GM06990 (cell line): ENCODE measurements at places on chromosomes 1 and 21.

DNA sequence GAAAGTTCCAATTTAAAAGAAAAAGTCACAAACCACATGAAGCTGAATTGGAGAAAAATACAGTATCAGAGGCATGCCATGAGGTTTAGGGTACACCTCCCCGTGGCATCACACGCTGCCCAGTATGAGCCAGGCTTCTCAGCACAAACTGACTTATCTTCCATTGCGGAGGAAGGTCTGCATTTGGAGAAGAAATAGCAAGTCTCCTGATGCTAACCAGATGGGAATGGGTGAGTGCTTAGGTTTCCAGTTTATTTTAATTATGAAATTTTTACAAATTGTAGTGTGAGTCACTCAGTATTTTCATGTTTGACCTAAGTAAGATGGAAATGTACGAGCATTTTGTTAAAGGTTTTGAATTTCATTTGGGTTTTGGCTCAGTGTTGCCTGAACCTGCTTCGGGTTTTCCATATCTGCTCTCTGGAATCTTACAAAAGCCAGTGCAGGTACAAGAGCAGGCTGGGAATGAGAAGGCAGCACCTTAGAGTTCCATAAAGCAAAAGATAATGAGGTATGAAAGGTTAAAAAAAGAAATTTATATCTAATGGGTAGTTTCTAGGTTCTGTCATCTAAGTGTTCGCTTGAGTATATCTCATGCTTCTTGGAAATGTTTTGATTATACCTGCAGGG, 213.9 kb downstream of the PATJ start:
- no peak for DNase-seq

GRCh38 chr1:214422137-214422671, 129.2 kb downstream of the PTPN14 start:
- DNase-seq = no peak

- DNase-seq = no peak
These were observed 173.3 kb downstream of the RWDD3 start for GRCh38 chr1:95407131-95407885.

DNA sequence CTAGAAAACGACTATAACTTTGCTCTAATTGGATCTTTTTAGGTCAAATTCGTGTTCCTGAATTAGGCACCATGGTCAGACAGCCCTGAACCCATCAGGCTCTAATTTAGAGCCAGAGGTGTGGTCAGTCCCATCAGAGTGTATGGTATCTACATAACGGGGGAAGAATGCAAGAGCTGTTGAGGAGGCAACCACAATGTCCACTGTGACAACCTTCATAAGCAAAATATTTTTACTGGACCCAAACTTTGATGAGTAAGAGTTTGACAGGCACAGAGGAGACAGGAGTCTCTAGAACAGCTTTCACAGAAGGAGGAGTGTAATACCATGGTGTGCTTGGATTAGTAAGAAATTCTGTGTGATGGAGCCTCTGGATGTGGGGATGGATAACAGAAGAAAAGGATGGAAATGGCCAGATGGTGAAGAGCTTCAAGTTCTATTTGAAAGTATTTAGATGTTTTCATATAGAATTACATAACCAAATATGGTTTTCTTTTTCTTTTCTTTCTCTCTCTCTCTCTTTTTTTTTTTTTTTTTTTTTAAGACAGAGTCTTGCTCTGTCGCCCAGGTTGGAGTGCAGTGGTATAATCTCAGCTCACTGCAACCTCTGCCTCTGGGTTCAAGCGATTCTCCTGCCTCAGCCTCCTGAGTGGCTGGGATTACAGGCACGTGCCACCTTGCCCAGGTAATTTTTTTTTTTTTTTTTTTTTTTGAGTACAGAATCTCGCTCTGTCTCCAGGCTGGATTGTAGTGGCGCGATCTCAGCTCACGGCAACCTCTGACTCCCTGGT, 24.9 kb downstream of the UBE2U start:
- DNase-seq = no peak
